ENCODE measurements at places on chromosomes 3 and 15.

- no peak for DNase-seq
Measured at GRCh38 chr15:28897861-28898585, 12.2 kb downstream of the APBA2 start.

DNA sequence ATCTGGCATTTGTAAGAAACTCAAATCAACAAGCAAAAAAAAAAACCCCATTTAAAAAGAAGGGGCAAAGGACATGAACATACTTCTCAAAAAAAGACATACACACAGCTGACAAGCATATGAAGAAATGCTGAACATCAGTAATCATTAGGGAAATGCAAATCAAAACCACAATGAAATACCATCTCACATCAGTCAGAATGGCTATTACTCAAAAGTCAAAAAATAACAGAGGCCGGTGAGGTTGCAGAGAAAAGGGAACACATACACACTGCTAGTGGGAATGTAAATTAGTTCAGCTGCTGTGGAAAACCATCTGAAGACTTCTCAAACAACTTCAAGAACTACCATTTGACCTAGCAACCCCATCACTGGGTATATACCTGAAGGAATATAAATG, 199.4 kb upstream of the THBS1 start:
- DNase-seq = no peak

GRCh38 chr3:102057781-102058421, 208.6 kb downstream of the NFKBIZ start:
- DNase-seq = no peak

- DNase-seq = no peak
Measured at GRCh38 chr3:160458151-160458550, 8.6 kb upstream of the TRIM59 start.

GRCh38 chr3:28291577-28291976, 50.2 kb downstream of the CMC1 start:
- no peak for DNase-seq

DNA sequence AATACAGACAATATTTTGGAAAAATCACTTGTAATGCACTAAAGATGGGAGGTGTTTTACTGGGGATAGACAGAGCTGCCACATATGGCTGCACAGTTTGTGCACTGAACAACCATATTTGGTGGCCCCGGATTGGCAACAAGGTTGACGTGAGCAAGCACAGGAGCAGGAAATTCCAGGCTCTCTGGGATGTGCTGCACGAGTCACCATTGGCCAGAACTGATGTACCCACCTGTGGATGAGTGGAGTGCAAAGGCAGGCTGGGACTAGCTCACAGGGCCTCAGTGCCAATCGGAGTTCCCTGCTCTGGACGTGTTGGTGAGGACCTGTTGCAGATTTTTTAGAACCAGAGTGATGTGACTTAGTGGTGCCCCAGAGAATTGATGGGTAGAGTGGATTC, 42.0 kb upstream of the SCAANT1 start:
- DNase-seq = no peak

GRCh38 chr3:194321693-194322640, 29.2 kb downstream of the CPN2 start:
- DNase-seq = no peak
